NCI-H1105 (cell line): ENCODE measurements at places on chromosomes 4 and X.

GRCh38 chr4:1553365-1553764 lies 130.7 kb downstream of the FAM53A start:
- no peak for DNase-seq

DNA sequence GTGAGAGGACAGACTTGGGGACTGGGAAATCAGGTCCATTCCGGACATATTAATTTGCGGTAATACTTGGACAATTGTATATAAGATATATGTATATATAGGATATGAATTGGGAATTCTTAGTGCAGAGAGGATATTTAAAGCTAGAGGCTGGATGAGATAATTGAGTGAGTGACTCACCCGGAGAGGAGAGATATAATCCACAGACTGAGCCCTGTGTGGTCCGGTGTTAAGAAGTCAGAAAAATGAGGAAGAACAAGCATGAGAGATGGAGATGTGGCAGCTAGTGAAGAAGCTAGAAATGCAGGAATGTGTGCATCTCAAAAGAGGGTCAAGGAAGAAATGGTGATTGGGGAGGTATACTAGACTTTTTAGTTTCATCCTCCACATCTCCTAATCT lies 336.2 kb downstream of the SLC7A11 start:
- DNase-seq = no peak

DNA sequence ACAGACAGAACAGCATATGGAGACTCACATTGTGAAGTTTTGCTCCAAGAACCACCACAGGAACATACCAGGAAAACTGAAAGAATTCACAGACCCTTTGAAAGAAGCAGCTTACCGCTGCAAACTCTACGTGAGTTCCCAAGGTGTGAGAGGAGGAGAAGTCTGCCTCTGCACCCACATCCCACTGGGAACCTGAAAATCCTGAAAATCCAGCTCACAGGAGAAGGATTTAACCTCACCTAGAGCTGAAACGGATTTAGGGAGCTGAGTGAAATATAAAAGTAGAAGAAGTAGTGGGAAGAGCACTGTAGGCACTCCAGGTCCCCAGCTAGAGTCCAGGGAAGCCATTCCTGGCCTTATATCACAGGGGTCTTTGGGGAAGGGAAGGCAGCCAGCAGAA lies 80.0 kb downstream of the FHIP1A start:
- no peak for DNase-seq

DNA sequence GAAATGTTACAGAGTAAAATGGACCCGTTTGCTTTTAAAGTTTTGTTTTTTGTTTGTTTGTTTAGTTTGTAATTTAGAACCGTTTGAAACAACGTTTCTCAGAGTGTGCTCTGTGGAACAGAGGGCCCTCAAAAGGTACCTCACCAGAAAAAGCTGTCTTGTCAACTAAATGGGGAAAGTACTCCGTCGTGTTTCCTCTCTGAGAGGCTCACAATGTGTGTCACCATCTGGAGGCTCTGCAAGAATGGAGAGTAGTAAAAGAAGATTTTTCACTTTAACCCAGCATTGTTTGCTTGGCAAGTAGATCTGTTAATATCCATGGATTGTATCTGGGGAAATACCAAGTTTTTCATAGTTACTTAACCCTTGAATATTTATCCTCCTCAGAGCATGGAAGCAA lies 1.5 kb upstream of the ENPEP start:
- no peak for DNase-seq

DNA sequence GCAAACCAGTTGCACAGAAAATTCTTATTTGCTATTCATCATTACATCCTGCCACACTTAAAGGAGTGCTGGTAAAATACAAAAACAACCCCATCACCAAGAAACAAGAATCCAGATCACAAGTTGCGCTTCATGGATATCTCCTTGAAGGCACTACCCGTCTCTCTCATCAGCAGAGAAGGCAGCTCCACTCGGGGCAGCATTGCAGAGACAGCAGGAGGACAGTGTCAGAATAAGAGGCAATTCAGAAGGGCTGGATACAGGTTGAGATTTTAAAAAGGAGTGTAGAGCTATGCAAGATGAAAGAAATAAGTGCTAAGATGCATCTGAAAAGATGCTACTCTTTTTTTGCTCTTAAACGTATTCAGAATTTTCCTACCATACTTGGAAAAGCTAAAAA lies 71.4 kb downstream of the LDB2 start:
- DNase-seq = no peak

DNA sequence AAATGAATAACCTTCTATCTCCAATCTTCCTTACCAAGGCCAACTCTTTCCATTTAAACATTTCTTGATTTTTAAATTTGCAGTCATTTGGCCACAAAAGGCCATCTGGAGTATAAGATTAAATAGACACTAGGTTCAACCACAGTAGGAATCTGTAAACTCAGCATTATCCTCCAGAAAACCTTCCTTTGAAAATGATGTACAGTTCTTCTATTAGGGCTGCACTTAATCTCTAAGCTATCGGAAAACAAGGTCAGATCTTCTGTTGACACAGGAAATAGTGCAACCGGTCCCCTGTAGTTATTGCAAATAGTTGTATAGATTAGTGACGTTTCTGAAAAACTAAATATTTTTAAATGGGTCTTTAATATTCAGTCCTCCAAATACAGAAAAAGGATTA lies 359.0 kb upstream of the ATOH1 start:
- no peak for DNase-seq

DNA sequence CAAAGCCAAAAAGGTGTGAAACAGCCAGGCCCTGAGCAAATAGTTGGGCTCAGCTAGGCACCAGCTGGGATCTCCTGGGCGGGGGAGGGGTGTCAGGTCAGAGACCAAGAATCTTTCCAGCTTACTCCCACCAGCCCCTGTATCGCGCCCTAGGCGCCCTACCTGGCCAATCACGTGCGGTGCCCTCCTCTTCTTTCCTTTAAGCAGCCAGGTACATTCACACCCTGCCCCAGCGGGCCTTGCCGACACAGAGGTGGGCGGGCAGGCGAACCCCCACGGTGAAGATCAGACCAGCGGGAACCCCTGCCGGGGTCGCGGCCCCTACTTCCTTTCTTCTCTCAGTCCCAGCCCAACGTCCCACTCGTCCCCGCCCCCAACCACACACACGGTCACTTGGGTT lies 9.1 kb downstream of the ARHGAP36 start:
- DNase-seq = no peak

GRCh38 chrX:134568285-134569016 lies 89.8 kb downstream of the PLAC1 start:
- DNase-seq = no peak
